ENCODE measurements at places on chromosomes 6 and 20.

DNA sequence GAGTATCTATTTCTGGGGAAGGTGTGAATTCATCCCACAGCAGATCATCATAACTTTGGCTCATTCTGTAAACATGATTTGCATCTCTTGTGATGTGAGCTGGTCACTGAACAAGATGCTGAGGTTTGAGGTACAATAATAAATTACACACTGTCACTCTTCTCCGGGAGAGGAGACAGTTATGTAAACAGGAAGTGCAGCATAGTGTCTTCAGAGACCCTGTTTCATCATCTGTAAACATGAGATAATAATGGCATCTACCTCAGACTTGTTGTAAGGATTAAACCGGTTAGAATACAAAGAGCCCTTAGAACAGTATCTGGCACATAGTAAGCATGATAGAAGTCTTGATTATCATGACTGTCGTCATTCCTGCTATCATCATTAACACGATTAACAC lies 125.2 kb downstream of the TBC1D7 start:
- no peak for DNase-seq

- no peak for DNase-seq
These were observed 10.4 kb downstream of the DEFB129 start for GRCh38 chr20:237489-237888.

- no peak for DNase-seq
These were observed 1.6 kb upstream of the CEBPB start for GRCh38 chr20:50188879-50189680.

DNA sequence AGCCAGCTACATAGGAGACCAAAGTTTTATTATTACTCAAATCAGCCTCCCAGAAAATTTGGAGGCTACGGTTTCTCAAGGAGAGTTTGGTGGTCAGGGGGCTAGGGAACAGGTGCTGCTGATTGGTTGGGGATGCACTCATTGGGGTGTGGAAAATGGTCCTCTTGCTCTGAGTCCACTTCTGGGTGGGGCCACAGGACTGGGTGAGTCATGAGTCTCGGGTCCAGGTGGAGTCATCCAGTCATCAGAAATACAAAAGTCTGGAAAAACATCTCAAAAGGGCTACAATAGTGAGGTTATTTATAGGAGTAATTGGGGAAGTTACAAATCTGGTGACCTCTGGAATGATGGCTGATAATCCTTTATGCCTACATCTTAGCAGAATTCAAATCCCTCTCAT lies 54.3 kb upstream of the SLC22A16 start:
- no peak for DNase-seq

GRCh38 chr6:7589221-7589620 lies 777 bp upstream of the SNRNP48 start:
- DNase-seq, result no peak

DNA sequence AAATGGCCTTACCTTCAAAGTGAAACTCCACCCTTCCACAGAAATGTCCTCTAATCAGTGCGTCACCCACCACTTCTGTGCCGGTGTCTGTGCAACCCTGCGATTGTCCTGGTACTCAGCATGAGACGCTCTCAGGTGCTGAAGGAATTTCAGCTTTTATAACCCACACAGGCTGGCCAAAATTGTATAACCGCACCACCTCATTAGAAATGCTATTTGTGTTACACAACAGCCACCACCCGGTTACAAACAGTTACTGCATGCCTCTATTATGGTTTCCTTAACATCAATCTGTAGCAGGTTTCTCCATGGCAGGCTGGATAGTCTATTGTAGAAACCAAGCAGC lies 51.5 kb downstream of the SLC23A2 start:
- peak; percentile 59 for DNase-seq

Data from CD4-positive, alpha-beta T cell (primary cell).